ENCODE measurements at places on chromosomes 3 and 15. TPM values are rescaled to one million over a fixed set of nuclear protein-coding genes. Genes with fewer than 3 reads are reported as not detected.

Gene DCBLD2
- 3.0 TPM for total RNA-seq

Gene LYZL4
- not detected for total RNA-seq

Gene HLTF
- 17.9 TPM for total RNA-seq

Gene SLC51A
- not detected for total RNA-seq

Gene AQP9
- total RNA-seq, result not detected

Gene FOXB1
- total RNA-seq, result 0.75 TPM

Gene TRPM1
- not detected for total RNA-seq

Gene GP5
- 5.2 TPM for total RNA-seq

Gene ANKRD34C
- total RNA-seq, result not detected

Gene TMEM207
- total RNA-seq, result not detected

Gene COLQ
- 5.0 TPM for total RNA-seq

Gene FGD5
- total RNA-seq, result 0.71 TPM

Gene EDEM1
- 118 TPM for total RNA-seq

Gene C3orf18
- 39.2 TPM for total RNA-seq

Gene CYP8B1
- not detected for total RNA-seq

Gene CHRM5
- total RNA-seq, result not detected

Gene FBXW12
- total RNA-seq, result not detected

Gene CLDN16
- not detected for total RNA-seq

Gene TLR9
- total RNA-seq, result 0.14 TPM

Gene ATP2B2
- not detected for total RNA-seq

Gene B3GNT5
- total RNA-seq, result 0.65 TPM

Gene BAHD1
- total RNA-seq, result 29.7 TPM

Gene GUCA1C
- not detected for total RNA-seq

Gene UBAP1L
- 4.9 TPM for total RNA-seq

Gene C3orf20
- total RNA-seq, result 0.15 TPM

Gene AP3B2
- not detected for total RNA-seq

Gene PAK6
- total RNA-seq, result 0.48 TPM

Gene TTLL13
- 0.20 TPM for total RNA-seq

Gene PIF1
- total RNA-seq, result 41.6 TPM

Gene SGO1
- total RNA-seq, result 29.9 TPM

Gene C3orf80
- not detected for total RNA-seq

Gene BFSP2
- total RNA-seq, result 0.68 TPM

Gene RFX7
- total RNA-seq, result 34.4 TPM

Gene PPP4R2
- 77.4 TPM for total RNA-seq

Gene PRSS50
- not detected for total RNA-seq

Gene CPEB1
- total RNA-seq, result not detected

Gene CADPS
- not detected for total RNA-seq

Gene GOLGA6L7
- total RNA-seq, result not detected

Gene SST
- total RNA-seq, result not detected
